ENCODE measurements at places on chromosomes 16 and 17.

- no peak for DNase-seq
Observed at GRCh38 chr17:57858838-57859237, 9.0 kb upstream of the MRPS23 start.

DNA sequence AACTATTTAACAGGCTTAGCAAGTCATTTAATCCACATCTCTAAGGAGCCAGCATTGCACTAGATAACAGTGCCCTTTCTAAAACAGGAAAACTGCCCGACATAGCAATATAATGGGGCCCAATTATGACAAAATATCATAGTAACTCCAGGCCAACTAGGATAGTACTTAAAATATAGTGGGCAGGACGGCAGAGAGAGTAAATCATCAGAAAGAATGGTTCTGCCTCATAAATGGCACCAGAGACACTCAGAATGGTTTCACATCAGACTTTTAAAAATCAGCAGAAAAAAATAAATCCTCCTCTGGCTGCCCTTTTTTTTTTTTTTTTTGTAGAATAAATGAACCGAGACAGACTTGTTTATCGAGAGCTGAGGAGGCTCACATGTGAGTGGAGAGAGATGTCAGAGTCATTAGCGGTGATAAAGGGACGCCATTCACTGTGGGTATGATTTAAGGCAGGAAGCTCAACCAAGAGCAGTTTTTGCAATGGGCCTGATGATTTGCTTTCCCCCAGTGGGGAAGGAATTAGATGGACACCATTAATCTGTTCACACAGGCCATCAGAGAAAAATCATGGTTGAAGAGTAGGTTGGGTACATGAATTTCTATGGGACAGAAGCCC lies 62.6 kb downstream of the CPPED1 start:
- DNase-seq: no peak

- DNase-seq: no peak
Observed at GRCh38 chr17:9985646-9986045, 80.6 kb upstream of the RCVRN start.

- no peak for DNase-seq
Observed at GRCh38 chr17:47087093-47087492, 102.0 kb downstream of the CDC27 start.

GRCh38 chr16:80940069-80940856 lies 66.4 kb downstream of the CMC2 start:
- no peak for DNase-seq

GRCh38 chr17:49887086-49887743 lies 39.3 kb upstream of the TAC4 start:
- DNase-seq: no peak
